Activated CD4-positive, alpha-beta T cell treated with anti-CD3 and anti-CD28 coated beads, Interleukin-2, amount 50 U/mL, for 48 hours (primary cell): ENCODE measurements at places on chromosomes 7 and 10.

DNA sequence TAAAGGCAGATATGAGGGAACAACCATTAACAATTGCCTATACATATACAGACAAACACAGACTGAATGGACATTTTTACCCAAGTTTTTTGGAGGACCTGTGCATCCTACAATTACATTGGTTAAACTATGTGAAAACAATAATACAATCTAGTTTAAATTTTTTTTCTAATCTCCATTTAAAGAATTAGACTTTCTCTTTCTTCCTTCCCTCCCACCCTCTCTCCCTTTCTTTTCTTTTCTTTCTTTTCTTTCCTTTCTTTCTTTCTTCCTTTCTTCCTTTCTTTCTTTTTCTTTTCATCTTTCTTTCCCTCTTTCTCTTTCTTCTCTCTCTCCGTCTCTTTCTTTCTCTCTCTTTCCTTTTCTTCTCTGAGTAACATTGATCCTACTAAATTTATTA, 183.7 kb downstream of the HDAC9 start:
- DNase-seq: no peak

GRCh38 chr7:55570218-55570873, 2.0 kb downstream of the VOPP1 start:
- DNase-seq: no peak

GRCh38 chr10:117503244-117504205, 39.0 kb upstream of the EMX2 start:
- no peak for DNase-seq

- no peak for DNase-seq
These were observed 30.1 kb downstream of the SND1 start for GRCh38 chr7:127682140-127682539.

GRCh38 chr7:123871998-123872867, 27.3 kb downstream of the HYAL4 start:
- peak; percentile 32 for DNase-seq

DNA sequence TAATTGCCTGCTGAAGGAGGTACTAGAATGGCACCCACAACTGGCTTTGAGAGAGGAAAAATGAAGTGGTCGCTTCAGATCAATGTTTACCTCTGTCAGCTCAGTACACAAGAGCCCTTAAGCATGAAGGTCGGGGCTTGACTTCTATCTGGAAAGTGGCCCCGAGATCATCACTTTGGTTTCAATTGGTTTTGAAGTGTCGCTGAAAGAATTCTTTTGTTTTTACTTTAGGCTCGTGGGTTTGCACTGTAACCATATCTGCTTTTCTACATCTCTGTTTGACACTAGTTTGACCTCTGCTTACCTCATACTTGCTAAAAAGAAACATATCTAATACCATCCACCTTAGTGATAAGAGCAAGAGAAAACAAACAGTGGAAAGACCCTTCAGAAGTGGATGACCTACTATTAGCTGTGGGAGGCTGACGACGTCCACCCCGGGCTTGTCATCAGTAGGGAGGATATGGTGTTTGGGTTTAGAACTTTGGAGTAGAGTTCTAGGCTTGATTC, 361.8 kb downstream of the GATA3 start:
- peak; percentile 16 for DNase-seq

- DNase-seq: no peak
These were observed at the start of gene CNTNAP2 for GRCh38 chr7:146116521-146117222. Gene CNTNAP2, plus strand, starts transcription at chr7:146116801. Its CDS starts 76 bp downstream, at chr7:146116877.

DNA sequence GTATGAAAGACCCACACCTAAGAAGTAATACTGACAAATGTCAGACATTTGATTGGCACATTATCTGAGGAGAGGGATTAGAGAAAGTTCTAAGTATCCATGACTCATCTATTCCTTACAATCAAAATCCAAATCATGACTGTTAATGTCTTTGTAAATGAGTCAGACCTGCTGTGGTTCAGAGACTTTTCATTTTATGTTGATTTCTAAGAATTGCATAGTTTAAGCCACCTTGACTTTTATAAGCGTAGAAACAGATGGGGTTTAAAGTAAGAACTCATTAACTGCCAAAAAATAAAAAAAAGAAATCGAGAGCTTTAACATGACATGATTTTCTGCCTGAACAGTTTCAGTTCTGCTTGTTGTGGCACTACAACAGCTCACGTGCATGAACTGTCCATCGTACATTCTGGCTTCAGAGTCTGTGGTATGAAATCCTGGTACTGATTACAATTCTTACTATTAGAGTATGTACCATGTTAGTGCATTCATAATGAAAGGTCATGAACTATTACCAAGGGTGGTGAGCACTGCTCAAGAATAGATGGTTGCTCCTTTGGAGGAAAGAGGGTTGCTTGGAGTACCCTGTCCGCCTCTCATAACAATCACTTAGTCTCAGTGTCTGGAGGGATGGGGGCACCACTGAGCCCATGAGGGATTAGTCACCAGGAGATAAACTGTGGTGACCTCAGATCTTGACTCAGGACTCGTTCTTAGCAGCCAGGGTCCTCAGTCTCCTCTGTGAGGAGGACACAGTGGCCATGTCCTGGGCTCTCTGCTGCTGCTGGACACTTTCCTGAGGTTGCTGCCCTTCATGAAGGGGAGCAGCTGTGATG, 42.2 kb downstream of the ACSM6 start:
- DNase-seq: no peak

- no peak for DNase-seq
These were observed 66.1 kb downstream of the PCGF5 start for GRCh38 chr10:91286572-91286971.

DNA sequence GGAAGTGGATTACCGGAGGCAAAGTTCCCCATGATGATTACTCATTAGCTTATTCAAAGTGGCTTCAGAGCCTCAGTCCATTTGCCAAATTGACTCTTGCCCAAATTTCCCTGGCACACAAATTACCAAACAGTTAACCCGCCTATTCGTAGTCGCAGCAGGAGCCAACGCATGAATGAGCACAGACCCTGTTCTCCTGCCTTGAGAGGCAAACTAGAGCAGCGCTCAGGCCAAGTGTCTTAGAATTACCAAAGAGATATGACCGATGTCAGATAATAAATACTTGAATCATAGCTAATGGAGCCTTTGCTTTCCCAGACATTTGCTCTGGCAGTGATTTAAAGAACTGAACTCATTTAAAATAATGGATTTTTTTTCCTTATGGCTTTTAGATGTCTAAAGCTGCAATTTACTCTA, 64.9 kb downstream of the CTTNBP2 start:
- DNase-seq: no peak

GRCh38 chr7:142854372-142855113, at the start of gene EPHB6:
Gene EPHB6, plus strand, starts transcription at chr7:142855076. Its CDS starts 8,152 bp downstream, at chr7:142863228.
- DNase-seq: peak; percentile 71

DNA sequence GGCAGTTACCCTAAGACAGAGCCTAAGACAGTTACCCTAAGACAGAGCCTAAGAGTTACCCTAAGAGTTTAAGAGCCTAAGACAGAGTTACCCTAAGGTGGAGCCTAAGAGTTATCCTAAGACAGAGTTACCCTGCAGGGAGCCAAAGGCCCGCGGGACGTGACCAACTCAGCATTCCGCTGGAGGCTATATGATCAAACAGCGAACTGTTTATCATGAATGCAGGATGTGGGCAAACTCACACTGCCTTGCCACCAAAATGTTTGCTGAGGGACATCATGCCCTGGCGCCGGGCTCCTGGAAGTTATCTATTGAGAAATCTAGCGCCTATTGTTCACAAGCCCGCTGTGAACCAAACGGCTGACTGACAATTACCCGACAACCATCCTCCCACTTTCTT, 49.9 kb downstream of the BLVRA start:
- no peak for DNase-seq

GRCh38 chr10:59358576-59358975, 3.8 kb downstream of the FAM13C start:
- DNase-seq: no peak

DNA sequence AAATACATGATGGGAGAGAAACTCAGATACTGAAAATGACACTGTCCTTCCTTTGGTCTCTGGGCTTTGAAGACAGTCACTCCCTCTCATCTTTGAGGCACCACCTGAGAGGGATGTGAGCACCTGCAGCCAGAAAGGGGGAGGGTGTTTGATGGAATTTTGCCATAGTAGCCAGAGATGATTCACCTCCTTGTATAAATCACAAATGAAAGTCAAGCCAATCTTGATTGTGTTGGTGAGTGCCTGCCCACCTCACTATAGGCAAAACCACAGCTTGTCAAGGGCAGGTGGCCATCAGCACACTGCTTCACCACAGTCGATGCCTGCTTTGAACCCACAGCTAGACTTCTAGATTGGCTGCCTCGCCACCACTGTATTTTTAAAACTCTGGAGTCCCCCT, 48.2 kb downstream of the PON1 start:
- DNase-seq: no peak

GRCh38 chr7:88759230-88760135, at the start of gene ZNF804B:
Gene ZNF804B, plus strand, starts transcription at chr7:88759700. Its CDS starts 277 bp downstream, at chr7:88759977.
- no peak for DNase-seq

- no peak for DNase-seq
These were observed 165.3 kb downstream of the TRIL start for GRCh38 chr7:28792858-28793257.

GRCh38 chr10:83607959-83608745, 531.2 kb upstream of the GHITM start:
- no peak for DNase-seq

GRCh38 chr10:88120599-88121333, 257.3 kb downstream of the PTEN start:
- no peak for DNase-seq

- DNase-seq: no peak
These were observed 84.3 kb upstream of the CACNA2D1 start for GRCh38 chr7:82527851-82528250.

GRCh38 chr10:87923233-87923632, 59.8 kb downstream of the PTEN start:
- no peak for DNase-seq

- DNase-seq: no peak
These were observed 177.2 kb upstream of the RHEB start for GRCh38 chr7:151696721-151697514.

- no peak for DNase-seq
These were observed 30.9 kb downstream of the LAMB1 start for GRCh38 chr7:107972075-107972482.

DNA sequence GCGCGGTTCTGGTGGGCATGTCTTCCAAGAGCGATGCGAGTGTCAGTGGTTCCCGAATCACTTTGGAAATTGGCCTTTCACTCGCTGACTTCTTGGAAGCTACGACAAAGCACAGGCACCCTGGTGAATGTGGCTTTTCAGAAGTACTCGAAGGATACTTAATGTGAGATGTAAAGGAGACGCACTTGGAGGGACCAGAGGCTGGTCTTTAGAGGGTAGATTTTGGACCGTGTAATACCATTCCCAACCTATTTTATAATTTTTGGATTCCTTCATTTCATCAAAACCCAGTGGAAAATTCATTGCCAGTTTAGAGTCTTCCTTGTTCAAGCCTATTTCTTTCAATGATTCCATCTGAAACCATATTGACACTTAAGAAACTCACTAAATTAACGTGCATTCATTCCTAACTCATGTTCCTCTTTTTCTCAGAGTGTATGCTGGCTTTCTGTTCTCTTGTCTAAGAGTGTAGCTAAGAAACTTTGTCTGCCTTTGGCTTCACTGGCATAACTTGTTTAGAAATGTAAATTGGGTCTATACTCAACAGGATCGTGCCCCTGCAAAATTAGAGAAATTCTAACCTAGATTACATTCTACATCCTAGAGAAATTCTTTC, 645 bp upstream of the COPG2 start:
- no peak for DNase-seq

- DNase-seq: no peak
These were observed 29.1 kb downstream of the MDH2 start for GRCh38 chr7:76076995-76077394.

- DNase-seq: peak; percentile 49
These were observed 218.3 kb downstream of the FAM107B start for GRCh38 chr10:14556285-14556956.

DNA sequence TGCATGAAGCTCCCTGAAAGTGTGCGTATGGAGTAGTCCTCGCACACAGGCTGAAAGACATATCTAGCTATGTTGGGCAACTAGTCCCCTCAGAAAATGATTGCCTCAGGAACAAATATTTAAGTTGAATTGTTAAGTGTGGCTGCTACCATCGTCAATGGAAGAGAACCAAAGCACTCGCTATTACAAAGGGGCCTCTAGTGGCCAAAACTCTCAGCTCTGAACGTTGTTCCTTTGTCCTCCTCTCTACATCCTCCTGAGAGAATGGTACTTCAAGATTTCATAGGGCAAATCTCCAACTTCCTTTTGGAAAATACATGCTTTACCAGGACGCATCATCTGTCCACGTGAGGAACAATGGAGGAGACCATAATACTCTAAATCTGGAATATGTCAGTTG, 209.9 kb downstream of the NRG3 start:
- DNase-seq: no peak

GRCh38 chr10:32318476-32318896, 28.5 kb downstream of the EPC1 start:
- peak; percentile 43 for DNase-seq

DNA sequence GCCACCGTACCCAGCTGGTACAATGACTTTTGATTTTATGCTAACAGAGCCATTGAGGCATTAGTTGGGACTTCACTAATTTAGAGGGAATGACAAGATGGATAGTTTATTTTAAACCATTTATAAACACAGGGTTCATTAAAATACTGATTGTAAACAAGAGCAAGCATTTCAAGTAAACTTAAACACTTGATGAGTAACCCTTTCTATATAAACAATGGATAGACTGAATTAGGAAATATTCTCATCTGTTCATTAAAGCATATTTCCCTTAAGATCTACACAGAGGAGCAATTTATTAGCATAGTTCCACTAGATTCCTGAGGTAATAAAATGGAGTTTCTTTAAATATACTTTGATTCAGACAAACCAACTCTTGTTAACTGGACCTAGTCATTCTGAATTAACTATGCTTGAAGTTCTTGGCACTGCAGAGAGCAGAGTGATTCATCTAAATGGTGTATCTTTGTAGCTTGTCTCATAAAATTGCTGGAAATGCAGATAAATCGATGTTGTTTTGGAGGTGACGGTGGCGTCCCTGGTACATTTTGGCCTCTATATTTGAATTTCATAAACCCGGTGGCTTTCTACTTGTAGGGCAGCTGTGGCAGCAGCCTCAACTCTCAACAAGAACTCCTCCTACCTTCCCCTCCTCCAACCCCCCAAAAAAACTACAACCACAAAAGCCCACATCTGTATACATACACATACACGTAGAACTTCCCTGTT, 15.4 kb upstream of the VDAC2 start:
- no peak for DNase-seq

DNA sequence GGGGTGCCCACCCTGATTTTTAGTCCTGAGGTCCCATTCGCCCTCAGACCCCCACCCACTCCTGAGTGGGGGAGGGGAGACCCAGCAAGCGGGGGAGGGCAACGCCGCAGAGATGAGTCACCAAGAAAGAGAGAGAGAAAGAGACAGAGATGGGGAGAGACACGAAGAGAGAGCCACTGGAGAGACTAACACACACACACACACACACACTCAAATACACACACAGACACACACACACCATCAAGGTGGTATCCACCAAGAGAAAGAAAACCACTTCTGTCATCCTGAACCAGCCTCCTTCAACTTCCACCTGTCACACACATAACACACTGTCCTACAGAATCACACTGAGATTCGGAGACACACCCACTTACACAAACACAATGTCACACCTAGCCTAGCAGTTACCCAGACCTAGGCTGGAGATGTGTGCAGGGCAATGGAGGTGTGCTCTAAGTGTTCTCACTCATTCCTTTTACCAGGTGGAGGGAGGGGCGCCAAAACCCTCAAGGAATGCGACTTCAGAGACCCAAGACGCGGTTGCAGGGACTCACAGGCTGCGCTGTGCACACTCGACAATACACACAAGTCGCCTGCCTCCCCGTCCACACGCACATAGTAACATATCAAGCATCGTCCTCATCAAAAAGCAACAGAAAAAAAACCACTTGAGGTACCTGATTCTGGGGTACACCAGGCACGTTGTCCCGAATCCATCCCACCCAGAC, 3.9 kb upstream of the VGF start:
- no peak for DNase-seq

- no peak for DNase-seq
These were observed 100.0 kb downstream of the AUTS2 start for GRCh38 chr7:69698109-69698825.
